ENCODE measurements at places on chromosomes 2 and 18. TPM values are rescaled to one million over a fixed set of nuclear protein-coding genes. Genes with fewer than 3 reads are reported as not detected.

DNA sequence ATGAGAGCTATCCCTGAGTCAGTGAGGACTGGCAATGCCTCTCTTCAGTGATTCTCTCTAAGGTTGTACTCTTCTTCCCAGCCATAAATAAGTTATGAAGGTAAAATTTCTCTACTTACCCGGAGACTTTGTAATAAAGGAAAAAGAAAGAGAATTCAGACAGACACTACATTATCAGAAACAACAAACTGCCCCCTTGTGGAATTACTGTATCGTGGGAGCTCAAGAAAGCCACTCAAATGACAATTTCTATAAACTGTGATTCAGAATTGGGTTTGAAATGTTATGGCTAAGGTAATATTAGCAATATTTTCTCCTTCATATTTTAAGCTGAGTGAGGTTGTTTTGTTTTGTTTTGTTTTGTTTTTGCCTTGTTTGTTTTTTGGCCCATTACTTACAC, 155.8 kb upstream of the TANK start:
- DNase-seq = peak; percentile 13

GRCh38 chr2:33598561-33599174, 431 bp downstream of the FAM98A start:
- DNase-seq = peak; percentile 38

GRCh38 chr2:85413592-85414420, 3.6 kb upstream of the CAPG start:
- DNase-seq = peak; percentile 44

DNA sequence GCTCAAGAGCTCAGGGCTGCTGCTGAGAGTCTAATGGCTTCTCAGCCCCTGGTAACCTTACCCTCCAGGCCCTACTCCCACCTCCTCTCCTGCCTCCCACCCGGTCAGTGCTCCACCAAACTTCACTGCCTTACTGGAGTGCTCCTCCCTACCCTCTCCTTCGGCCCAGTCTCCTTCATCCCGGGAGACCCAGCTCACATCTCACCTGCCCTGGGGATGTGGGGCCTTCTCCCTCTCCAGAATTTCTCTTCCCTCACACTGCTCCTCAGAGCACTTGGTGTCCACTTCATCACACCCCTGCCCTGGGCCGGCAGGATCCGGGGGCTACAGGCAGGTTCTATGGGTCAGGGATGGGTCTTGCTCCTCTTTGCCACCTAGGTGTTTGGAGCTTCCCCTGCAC, 21.6 kb downstream of the PTPN18 start:
- DNase-seq = no peak

- peak; percentile 27 for DNase-seq
Measured at GRCh38 chr2:234029150-234029733, 21.3 kb upstream of the SPP2 start.

The DCDC2C gene
- not detected for total RNA-seq

DNA sequence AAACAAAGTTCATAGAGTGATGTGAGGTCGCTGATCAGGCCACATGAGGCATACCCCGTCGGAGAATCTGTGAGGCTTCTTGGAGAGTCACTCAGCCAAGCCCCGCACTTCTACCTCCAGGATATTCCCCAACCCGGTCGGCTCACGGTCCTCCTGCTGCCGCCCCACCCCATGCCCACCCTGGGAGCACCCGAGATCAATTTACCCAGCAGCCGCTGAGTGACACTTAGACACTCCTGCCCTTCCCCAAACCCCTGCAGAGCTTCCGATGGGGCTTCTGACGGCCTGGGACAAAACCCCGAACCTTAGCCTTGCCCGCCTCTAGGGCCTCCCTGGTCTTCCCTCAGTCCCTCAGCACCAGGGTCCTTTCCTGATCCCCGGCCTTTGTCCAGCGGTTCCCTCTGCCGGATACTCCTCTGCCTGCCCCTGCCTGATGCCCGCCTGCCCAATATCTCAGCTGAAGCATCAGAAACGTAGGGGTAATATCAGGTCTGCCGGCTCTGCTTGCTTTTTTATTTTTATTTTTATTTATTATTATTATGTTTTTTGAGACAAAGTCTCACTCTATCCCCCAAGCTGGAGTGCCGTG, 18.9 kb upstream of the OTOS start:
- DNase-seq = no peak

GRCh38 chr2:46117379-46117778, 179.8 kb upstream of the EPAS1 start:
- peak; percentile 89 for DNase-seq

- DNase-seq = peak; percentile 50
Measured at GRCh38 chr2:7672027-7672684, 754.9 kb downstream of the RNF144A start.

- DNase-seq = no peak
Measured at GRCh38 chr2:1514391-1515072, 101.3 kb downstream of the TPO start.

DNA sequence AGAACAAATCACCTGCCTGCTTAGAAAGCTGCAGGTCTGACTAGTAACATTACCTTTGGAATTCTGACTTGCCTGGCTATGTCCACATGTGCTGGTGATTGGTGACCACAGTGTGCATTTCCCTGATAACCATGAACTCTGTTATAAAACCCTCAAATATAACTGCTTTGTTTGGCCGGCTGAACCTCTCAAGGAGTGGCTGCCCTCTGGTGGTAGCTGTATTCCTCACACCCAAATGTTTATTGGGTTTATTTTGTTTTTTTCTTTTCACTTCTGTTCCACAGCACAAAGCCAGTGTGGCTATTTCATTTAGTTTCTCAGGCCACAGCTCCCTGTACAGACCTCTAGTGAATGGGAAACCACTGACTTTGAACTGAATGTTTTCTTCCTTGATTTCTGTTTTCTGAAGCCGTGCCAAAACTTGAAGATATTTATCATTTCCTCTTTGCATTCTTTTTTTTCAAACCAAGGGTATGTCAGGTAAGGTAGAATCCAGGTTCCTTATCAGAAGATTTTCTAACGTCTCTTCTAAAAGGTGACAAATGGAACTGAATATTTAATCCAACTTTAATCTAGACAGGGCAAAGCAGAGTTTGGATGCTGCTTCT, 549.0 kb upstream of the VRK2 start:
- DNase-seq = peak; percentile 36

DNA sequence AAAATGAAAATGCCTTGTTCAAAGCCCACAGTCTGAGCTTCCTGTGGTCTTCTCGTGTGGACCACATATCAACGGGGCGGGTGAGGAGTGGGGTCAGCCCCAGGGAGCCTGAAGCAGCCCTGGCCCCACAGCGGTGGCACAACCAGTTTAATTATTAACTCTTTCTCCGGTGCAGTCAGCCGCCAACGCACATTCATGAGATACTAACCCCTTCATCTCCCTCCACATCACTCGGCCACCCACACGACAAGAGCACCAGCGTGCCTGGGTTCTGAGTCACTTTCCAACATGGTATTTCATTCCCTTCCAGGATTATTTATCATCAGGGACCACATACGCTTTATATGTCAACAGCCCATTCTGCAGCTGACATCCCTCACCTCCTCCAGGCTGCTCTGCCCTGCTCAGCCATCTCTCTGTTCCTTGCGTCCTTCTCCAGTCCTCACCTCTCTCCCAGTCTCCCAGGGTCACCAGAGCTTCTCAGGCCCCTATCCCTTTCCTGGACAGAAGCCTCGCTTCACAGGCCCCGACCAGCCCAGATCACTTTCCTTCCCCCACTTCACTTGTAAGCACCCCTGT, 48.0 kb upstream of the ID2 start:
- peak; percentile 6 for DNase-seq

- peak; percentile 88 for DNase-seq
Measured at GRCh38 chr2:149410701-149411484, 80.5 kb downstream of the LYPD6 start.

DNA sequence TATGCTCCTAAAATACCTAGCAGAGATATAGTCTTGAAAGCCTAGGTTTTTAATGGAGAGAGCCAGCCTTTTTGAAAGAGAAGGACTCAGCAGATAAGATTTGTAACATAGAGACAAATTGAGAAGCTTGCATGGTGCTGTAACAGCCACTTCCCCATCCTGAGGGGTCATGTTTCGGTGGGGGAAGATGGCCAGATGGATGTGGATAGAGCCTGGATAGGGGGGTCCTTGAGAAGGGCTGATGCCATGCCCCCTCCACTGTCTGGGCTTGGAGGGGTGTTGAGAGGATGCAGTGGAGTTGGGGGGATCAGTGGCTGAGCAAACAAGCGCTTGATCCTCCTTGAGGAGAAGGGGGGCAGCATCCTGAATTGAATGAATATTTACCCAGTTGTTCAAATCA, 178.0 kb upstream of the HS6ST1 start:
- no peak for DNase-seq

- DNase-seq = no peak
Measured at GRCh38 chr2:232728785-232729184, 31.7 kb downstream of the GIGYF2 start.

GRCh38 chr2:187943772-187944369, 347.8 kb upstream of the GULP1 start:
- DNase-seq = no peak

DNA sequence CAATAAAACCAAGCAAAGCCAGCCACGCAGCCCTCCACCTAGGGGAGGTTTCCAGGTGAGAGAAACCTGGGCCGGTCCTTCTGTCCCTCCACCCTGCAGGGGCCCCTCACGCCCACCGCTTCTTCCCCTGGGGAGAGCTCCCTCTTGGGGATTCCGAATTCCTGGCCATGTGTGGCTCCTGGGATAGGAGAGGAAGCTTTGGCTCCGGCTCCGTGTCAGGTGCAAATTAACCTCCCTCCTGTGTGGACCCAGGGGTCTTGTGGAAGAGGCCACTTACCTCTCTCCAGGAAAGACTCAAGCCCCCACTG, 4.2 kb downstream of the RTP5 start:
- DNase-seq = no peak

DNA sequence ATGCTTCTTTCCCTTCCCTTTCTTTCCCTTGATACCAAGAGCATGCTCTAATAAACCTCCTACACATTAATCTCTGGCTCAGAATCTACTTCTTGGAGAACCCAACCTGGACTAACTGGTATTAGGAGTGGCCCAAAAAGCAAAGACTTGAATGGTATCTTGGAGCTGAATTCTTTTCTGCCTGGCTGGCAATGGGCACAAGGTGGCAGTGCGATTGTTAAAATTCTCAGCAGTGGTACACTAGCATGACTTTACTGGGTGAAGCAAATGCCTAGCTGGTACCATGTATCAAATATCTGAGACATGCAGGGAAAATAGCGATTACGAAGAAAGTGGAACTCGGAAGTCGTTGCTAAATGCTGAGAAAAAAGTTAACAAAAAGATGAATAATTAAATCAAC, 376.1 kb downstream of the XIRP2 start:
- peak; percentile 37 for DNase-seq

GRCh38 chr2:189574793-189575475, 5.7 kb downstream of the SLC40A1 start:
- DNase-seq = no peak

The PDE11A gene
- not detected for total RNA-seq

DNA sequence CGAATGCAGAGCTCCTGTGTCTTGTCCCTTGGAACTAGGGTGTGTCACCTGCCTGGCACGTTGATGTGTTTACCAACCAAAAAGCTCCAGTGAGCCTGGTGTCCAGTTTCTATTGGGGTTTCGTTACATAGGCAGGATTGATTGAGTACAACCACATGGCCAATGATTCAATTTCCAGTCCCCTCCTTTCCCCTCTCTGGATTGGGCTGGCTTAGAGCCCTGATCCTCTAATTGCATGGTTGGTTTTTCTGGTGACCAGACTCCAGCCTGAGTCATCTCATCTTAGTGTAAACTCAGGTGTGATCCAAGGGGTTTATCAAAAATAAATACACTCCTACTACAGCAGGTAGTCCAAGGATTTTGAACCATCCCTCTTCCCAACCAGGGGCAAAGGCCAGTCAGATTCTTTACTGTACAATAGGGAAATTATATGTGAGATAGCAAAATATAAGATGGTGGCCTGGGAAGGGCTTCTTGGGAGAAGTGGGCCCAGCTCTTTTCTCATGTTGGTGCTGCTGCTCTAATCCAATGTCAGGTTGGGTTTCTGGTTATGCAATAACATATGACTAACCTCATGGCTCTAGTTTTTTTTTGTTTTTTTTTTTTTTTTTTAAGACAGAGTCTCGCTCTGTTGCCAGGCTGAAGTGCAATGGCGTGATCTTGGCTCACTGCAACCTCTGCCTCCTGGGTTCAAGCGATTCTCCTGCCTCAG, 64.7 kb upstream of the MGAT5 start:
- peak; percentile 98 for DNase-seq
